ENCODE measurements at places on chromosomes 2 and 18.

GRCh38 chr18:52220062-52220591, 119.9 kb upstream of the DCC start:
- no peak for DNase-seq

GRCh38 chr2:84969511-84970209, 1.3 kb upstream of the KCMF1 start:
- DNase-seq = no peak

DNA sequence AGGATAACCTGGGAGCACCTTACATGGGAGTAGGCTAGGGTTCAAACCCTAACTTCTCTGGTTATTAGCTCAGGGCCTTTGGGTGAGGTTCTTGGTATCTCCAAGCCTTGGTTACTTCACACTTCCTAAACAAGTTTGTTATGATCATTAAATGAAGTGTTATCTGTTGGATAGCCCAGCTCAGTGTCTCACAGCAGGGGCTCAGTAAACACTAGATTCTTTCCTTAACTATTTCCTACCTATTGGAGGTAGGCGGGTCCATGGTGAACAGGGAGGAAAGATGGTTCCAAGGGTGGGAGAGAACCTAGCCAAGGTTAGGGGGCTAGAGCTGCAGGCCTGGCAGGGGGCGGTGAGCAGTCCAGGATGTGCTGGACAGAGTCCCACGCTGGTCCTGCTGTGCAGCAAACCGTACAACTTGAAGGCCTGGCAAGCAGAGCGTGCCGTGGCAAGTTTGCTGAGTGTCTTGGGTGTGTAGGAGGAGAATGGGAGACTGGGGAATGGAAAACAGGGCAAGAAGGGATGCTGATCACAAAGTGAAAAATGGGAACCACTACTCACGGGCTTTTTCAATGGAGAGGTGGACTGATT, 259.1 kb downstream of the PRKCE start:
- no peak for DNase-seq

DNA sequence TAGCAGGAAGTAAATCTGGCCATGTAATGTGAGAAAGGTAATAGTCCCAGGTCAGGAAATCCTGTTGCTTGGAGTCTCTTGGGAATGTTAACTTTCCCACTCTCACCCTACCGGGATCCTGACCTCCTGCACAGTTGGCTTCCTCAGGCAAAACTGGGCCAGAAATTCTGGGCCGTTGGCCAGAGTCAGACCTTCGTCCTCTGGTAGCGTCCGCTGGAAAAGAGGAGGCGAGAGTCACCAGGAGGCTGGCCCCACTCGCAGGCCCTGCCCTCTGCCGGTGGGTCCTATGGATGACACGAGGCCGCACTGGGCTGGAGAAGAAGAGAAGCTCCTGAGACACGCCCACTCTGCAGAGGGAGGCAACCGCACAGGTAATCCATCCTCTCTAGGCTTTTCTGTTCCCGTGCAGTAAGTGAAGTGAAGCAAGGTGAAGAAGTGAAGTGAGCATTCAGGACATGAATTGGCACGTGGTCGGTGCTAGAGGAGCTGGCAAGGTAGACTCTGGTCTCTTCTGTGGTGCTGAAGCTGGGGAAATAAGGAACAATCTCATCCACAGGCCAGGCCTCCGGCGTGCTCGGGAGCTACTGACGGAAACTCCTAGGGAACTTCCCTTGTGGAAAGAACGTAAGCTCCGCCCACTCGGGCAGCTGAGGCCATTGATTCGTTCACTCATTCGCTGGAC, 182.7 kb upstream of the GLI2 start:
- DNase-seq = no peak

GRCh38 chr2:103165836-103166235, 404.0 kb downstream of the TMEM182 start:
- DNase-seq = no peak

GRCh38 chr2:223251656-223252229, 199.8 kb downstream of the KCNE4 start:
- DNase-seq = no peak

- no peak for DNase-seq
These were observed 71.3 kb downstream of the FAM228A start for GRCh38 chr2:24245986-24246776.

GRCh38 chr2:203301667-203302066, 26.5 kb upstream of the ABI2 start:
- DNase-seq = no peak

GRCh38 chr2:6854416-6854815, 11.3 kb downstream of the CMPK2 start:
- DNase-seq = no peak

DNA sequence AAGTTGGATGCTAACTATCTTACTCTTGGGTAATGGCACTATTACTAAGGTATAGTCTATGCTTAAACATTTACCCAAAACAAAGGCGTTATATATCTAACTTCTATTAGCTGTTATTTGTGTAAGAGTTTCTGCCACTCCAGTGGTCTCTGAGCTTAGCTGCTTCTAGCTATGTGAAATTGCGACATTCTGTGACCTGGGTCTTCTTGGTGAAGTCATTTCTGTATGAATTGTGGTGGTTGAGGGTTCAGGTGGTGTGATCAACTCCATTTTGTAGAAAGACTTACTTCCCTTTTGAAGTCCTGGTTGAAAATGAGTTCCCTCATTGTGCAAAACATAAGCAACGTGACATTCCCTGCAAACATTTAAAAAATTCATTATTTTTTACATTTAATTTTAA, 221.6 kb downstream of the PIK3C3 start:
- no peak for DNase-seq

DNA sequence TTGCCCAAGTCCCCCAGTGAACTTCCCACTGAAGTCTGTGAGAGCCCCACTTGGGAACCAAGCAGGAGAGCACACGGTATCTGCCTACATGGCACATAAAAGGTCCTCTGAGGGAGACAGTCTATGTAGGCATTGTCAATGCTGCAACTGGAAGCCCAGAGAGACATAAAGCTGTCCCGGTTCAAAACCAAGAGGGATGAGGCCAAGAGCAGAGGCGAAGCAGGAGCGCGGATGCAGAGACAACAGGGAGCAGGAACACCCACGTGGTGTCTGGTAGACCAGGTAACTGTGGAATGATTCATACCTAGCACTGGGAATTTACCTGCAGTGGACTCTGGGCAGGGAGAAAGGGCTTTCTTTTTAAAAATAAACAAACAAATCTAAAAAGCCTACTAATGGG, 233.1 kb upstream of the SOX11 start:
- DNase-seq = no peak

DNA sequence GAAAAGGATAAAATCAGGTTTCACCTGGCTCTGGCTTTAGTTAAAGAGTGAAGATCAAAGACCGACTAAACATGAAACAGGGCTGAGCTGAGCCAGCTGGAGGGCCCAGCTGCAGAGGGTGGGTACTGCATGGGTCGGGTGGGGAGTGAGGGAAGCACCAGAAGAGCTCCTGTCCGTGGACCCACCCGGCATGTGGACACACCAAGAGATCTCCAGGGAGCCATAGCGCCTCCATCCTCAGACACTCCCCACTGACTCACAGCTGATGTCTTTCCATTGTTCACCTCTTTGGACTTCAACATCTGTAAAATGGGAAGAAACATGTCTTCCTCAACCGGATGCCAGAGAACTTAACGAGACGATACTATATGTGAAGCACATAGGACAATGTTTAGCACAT, 178.3 kb upstream of the KLHL29 start:
- DNase-seq = no peak

DNA sequence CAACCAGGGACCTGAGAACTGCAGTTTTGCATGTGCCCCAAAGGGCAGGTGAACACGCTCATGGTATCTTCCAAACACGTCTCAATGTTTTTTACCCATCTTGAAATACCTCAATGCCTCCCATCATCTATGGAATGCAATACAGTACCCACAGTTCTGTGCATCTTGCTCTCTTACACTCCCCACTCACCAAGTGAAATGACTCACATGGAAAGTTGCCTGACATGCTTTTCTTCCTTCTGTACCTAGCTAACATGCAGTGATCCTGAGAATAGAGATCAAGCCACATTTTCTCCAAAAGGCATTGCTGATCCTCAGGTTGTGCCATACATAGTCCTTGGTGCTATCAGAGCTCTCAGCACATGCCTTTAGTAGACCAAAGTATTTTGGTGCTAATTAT, 373.9 kb downstream of the GPD2 start:
- no peak for DNase-seq

- no peak for DNase-seq
These were observed 1.1 kb downstream of the DSC3 start for GRCh38 chr18:31041271-31042083.

GRCh38 chr2:62868947-62869346, 163.4 kb downstream of the EHBP1 start:
- no peak for DNase-seq

GRCh38 chr18:8536231-8536630, 73.0 kb upstream of the RAB12 start:
- no peak for DNase-seq

GRCh38 chr2:231221761-231222160, 23.3 kb downstream of the ARMC9 start:
- DNase-seq = no peak

DNA sequence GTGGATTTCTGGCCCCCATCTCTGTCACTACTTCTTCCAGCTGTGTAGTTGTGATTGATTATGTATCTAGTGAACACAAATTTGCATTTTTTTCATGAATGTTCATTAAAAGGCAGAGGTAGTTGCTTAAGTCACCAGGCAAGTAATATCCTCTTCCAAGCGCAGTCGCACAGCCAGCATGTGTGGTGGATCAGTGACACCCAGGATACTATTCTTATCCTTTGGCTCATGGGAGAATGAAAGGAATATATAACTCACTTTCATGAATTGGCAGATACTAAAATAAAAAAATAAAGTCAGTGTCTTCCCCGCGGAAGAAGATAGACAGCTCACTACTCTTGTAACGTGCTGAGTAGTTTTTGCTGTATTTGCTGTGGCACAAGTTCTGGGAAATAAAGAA, 387.8 kb downstream of the CDH7 start:
- DNase-seq = no peak

GRCh38 chr18:72768681-72769229, 99.0 kb downstream of the NETO1 start:
- DNase-seq = no peak

DNA sequence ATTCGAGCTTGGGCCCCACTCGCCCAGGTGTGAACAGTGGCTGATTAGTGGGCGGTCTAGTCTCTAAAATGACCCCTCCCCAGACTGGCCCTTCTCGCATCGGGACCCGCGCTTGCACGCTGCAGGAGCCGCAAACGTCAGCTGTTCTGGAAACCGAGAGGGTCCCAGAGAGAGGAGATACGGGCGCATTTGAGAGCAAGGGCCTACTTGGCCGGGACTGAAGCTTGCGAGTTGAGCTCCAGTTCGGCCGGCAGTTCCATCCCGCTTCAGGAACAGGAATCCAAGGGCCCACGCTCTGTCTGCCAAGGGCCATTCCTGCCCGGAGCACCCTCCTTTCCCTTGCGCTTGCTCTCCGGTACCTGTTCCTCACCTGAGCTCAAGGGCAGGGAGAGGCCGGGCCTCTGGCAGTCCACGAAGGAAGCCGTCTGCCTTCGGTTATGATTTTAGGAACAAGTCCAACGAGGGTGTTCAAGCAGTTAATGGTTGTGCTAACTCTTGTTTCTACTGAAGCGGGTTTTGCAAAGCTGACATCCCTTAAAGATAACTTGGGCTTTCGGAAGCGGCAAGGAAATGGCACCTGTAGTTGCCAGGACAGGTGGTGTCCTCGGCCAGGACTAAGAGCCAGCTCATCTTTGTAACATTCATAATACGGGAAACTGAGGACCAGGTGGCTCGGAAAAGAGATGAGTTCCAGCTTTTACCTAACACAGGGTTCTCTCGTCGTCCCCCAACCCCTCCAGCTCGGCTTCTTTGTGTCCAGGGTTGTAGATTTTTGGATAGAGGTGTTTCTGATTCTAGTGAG, 3.9 kb upstream of the DLX1 start:
- no peak for DNase-seq

GRCh38 chr18:77105028-77105427, 27.6 kb downstream of the MBP start:
- DNase-seq = no peak

DNA sequence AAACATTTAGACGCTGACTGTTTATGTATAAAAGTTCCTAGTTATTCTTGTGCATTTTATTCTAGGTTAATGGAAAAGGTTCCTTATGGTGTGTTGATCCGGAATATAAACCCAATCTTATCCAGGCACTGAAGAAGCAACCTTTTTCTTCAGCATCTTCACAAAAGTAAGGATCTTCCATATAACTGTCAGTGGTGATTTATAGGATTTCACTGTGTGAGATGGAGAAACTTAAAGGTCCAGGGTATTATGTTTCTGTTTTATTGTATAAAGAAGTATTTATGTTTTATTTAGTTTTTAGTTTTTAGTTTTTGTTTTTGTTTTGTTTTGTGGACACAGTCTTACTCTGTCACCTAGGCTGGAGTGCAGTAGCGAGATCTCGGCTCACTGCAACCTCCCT, 171.0 kb upstream of the STON1 start:
- DNase-seq = no peak

- no peak for DNase-seq
These were observed 84.7 kb downstream of the NFATC1 start for GRCh38 chr18:79480171-79481045.

- DNase-seq = no peak
These were observed 473.9 kb downstream of the ARHGAP15 start for GRCh38 chr2:143603035-143603655.

DNA sequence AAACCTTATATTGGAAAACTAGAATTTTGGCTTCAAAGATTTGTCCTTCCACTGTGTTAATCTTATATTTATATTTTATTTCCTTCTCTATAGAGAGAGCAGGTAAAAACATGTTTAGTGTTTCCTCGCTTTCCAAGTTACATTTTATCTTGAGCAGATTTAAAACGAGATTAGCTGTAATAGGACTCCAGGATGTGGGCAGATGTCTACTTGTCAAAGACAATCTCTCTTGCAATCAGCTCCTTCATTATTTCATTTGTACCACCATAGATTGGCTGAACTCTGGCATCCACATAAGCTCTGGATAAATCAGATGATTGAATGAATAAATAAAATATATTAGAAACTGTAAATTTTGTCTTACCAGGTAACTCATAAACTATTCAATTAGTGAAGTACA, 17.5 kb upstream of the KANSL1L start:
- DNase-seq = no peak

DNA sequence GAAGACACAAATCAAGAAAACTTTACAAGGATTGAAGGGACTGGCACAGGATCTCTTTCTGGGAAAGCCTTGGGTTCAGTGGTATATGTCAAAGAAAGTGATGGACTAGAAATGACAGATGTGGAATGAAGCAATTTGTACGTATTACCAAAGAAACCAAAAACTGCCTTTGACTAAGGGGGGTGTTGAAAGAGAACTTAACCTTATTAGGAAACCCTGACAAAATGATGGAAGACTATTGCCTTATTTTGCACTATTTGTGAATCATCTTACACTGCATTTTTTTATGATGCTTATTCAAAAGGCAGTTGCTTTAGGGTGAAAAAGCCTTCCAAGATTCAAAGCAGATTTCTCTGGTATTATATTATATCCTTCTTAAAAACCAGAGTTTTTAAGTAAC, 4.0 kb downstream of the TSGA10 start:
- DNase-seq = no peak

GRCh38 chr18:22489704-22490103, 72.0 kb upstream of the CTAGE1 start:
- DNase-seq = no peak

- no peak for DNase-seq
These were observed 34.4 kb downstream of the VRK2 start for GRCh38 chr2:58081000-58081399.

Data from stimulated activated naive B cell treated with anti-CD40 and anti-IgM and Interleukin-4, amounts not matched to agents 10 μg/mL and 1 μg/mL and 100 μg/mL, for 72 hours (primary cell).